ENCODE measurements at places on chromosomes 12 and 14.
A peak's percentile ranks its signal among the peaks of the same experiment; 100 is the strongest.

GRCh38 chr14:88321692-88322503, 1.2 kb downstream of the KCNK10 start:
- no peak for DNase-seq

GRCh38 chr12:51868821-51869495, 18.9 kb upstream of the ANKRD33 start:
- peak; percentile 87 for DNase-seq

DNA sequence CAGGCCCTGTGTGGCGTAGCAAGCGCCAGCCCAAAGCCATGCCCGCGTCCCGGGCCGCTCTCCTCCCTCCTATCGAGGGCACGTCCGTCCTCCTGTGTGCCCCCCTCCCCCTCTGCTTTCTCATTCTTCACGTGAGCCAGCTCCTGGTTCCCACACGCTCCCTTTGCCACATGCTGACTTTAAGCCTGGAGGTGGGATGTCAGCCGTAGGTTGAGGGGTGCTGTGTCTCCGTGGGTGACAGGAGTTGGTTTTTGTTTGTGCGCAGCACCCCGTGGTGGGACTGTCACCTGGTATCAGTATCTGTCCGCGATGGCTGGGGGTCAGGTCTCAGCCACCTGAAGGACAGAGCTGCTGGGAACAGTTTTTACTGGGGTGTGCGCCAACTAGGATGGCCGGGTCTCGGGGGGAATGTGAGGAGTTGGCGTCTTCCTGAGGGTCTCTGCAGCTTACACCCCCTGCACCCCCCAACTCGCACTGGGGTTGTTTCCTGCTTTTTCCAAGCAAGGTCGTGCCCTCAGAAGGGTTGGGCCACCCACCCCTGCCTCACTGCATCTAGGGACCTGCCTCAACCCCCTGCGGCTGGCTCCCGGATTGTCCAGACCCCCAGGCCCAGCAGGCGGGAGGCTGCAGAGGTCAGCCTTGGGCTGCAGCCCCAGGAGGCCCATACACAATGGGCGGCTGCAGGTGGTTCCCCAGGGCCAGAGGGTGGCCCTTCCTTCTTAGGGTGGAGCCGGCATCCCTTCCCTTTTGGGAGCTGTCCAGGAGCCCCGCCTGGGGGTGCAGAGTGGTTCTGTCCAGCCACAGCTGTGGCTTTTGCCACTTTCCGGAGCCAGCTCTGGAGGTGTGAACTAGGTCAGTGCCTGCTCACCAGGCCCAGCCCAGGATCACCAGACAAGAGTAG, 7.3 kb downstream of the ULK1 start:
- no peak for DNase-seq

GRCh38 chr12:26906704-26907103, 31.1 kb downstream of the INTS13 start:
- DNase-seq = no peak

GRCh38 chr14:61321385-61322010, at the start of gene PRKCH:
Gene PRKCH, plus strand, starts transcription at chr14:61321579. Its CDS starts 523 bp downstream, at chr14:61322102.
- peak; percentile 94 for DNase-seq

DNA sequence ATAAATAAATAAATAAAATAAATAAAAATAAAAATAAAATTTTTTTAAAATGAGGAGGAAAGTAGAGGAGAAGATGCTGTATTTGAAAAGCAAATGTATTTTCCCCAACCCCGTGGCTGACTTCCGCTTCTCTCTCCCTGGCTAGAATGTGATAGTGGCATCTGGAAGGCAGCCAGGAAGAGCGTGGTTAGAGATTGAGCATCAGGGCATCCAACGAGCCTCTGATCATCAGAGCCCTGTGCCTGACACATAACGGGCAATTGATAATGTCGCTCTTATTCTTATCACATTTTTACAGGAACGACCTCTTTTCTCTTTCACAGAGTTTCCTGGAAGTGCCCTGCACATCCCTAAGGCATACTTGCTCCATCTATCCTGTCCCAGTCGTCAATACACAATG, 496.9 kb upstream of the TMEM132C start:
- DNase-seq = no peak

- DNase-seq = no peak
These were observed 73.9 kb upstream of the KRR1 start for GRCh38 chr12:75585330-75585729.

- DNase-seq = peak; percentile 71
These were observed 15.7 kb downstream of the TBX3 start for GRCh38 chr12:114668151-114668885.

DNA sequence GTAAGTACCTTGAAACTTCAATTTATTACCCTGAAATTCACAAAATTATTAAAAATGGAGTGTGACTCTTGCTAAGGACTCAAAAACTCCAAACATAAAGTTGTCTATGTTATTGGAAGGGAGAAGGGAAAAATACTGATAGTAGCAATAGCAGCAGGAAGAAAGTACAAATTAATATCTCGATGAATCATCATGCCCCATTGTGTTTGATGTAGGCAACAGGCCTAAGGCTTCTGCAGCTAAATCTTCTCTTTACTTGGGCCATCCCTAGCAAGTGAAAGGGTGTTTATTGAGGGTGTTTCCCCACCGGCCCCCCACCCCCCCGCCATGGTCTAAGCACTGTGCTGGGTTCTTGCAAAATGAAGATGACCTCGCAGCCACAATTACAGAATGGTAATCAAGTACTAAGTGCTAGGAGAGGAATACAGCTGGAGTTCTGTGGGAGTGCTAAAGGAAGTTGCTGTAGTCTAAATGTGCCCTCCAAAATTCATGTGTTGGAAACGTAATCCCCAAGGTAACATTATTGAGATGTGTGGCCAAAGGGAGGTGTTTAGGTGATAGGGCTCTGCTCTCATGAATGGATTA, 76.5 kb downstream of the SNAPC1 start:
- DNase-seq = no peak

DNA sequence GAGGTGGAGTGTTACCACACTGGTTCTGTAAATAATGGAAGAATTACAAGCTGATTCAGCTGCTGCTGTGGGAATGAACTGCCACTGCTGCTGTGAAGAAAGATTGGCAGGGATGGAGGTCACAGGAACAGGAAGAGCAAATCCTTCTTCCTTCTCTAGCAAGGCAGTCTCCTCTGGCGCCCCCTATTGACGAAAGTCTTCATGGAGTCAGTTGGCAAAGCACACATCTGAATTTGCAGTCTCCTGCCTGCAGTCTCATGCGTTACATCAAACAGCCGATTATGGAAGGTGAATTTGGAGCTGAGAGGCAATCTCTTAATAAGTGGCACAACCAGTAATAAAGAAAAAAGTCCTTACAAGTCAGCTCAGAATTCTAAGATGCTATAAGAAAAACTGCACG, 106.0 kb upstream of the TMTC1 start:
- DNase-seq = no peak

DNA sequence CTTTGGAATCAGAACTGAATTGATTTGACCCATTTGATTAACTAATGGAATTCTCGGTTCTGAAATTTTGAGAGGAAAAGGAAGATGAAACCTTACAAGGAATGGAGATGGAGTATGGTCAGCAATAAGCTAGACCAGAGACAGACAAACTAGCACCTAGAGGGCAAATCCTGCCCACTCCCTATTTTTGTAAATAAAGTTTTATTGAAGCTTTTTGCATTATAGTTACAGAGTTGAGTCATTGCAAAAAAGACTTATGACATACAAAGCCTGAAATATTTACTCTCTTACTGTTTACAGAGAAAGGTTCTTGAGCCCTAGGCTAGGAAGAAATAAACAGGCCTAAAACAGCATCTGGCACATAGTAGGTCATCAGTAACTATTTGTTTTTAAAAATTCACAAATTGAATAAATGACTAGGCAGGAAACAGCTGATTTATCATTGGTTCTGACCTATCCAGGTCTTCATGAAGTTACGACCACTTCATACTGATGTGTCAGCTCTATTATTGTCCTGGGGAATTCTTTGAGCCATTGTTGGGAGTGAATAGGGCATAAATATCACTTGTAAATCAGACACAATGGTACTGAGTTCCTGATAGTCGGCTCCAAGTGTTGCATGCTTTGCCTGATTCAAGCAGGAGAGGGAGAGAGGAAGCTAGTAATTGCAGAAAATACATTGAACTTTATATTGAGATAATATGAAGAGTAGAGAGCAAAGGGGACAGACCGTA, 14.6 kb upstream of the STAB2 start:
- DNase-seq = no peak

GRCh38 chr12:131982041-131982440, 32.3 kb downstream of the EP400 start:
- peak; percentile 73 for DNase-seq

DNA sequence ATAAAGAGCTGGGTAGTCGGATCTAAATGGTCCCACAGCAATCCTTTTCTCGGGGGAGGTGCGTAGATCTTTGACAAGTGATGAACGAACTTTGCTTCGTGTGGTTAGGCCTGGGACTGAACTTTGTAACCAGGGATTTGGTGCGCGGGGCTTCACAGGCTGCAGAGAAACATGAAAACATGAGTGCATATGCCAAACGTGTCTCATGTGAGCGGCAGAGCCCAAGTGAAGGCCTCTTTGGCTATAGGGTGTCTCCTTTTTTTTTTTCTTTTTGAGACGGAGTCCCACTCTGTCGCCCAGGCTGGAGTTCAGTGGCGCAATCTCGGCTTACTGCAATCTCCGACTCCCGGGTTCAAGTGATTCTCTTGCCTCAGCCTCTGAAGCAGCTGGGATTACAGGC, 12.0 kb upstream of the RIOX1 start:
- DNase-seq = no peak

- DNase-seq = no peak
These were observed 18.3 kb upstream of the LYZ start for GRCh38 chr12:69329669-69330428.

GRCh38 chr14:101997429-101998336, 33.3 kb downstream of the DYNC1H1 start:
- DNase-seq = no peak

Measured in upper lobe of left lung (tissue), 6 donors.